ENCODE measurements at places on chromosomes 4 and X.

DNA sequence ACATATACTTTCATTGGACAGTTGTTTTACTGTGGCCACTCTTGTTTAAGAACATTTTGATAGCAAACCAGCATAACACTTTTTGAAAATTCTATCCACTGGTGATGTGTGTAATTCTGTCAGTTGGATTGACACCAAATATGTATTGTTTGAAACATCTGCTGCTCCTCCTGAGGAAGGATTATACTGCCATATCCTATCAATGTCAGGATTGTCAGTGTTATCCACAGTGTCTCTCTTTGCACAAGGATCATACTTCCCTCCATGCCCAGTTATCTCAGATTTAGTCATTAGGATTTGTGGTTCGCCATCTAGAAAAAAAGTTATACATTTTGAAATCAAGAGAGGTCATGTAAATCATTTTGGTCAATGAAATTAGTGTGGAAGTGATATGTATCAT lies 1859.6 kb downstream of the C4orf33 start:
- DNase-seq: no peak

- no peak for DNase-seq
These were observed 300.6 kb upstream of the SPANXN1 start for GRCh38 chrX:144946666-144947065.

- DNase-seq: no peak
These were observed 169.6 kb downstream of the RAPGEF2 start for GRCh38 chr4:159272273-159273140.

- no peak for DNase-seq
These were observed 21.7 kb downstream of the FAM199X start for GRCh38 chrX:104187931-104188330.

GRCh38 chrX:28586286-28586685 lies 960 bp upstream of the IL1RAPL1 start:
- DNase-seq: peak; percentile 31

GRCh38 chr4:83281307-83281706 lies 3.3 kb downstream of the COQ2 start:
- DNase-seq: no peak

DNA sequence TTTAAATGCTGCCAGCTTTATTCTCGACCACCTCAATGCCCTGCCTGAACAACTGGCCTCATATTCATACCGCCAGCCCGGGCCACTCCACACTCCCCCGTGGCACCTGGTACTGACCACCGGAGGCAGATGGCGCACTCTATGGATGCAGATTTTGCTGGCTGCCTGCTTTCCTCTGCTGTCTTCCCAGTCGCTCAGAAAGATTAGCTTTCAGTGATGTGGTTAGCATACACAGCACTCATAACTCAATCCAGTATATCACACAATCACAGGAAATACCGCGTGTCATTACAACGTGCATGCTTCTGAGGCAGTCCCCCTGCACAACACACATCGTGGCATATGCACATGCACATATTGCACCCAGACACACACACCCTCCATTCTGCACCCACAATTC lies 147.2 kb upstream of the BCOR start:
- no peak for DNase-seq

- DNase-seq: peak; percentile 77
These were observed 5.4 kb downstream of the HTRA3 start for GRCh38 chr4:8274765-8275547.

DNA sequence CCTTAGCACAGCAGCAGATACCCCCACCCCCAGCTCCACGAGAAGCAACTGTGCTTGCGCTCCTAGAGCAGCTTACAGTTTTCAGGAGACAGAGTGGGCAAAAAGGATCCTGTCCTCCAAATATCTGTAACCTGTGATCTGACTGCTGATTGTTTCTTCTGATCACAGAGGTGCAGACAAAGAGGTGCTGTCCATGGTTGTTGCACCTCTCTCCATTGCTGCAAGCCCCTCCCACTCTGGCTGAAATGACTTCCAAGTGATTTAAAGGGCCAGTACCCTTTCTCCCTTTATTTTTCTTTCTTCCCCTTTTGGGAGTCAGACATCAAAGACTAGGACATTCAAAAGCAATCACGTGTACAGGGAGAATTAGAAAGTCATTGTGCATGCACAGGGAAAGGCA lies 205.3 kb upstream of the GEMIN8 start:
- DNase-seq: no peak

- no peak for DNase-seq
These were observed 164.2 kb downstream of the STIM2 start for GRCh38 chr4:27024805-27025204.
